ENCODE measurements at places on chromosomes 16 and 17.

- DNase-seq = no peak
Observed at GRCh38 chr17:80751070-80751945, 206.7 kb downstream of the RPTOR start.

DNA sequence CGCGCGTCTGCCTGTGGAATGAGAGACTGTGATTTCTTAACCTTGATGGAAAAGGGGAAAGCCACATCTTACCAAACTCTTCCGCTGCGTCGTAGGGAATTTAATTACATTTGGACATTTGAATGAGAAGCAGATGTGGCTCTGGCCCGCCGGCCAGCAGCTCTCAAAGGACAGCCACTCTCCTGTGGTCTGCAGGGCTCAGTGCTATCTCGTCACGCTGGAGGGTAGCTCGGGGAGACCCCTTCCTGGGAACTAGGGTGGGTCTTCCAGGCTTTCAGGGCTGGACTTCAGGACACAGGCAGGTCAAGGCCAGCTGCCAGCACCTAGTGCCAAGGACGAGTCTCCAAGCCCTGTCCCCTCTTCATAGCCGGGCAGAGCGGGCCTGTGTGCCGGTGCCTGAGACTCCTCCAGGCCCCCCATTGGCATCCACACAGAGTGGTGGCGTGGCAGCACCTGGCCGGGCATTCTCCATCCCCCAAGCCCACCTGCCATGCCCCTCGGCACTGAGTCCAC, 15.9 kb upstream of the TBX2 start:
- DNase-seq = no peak

- no peak for DNase-seq
Observed at GRCh38 chr16:80100846-80101451, 439.8 kb upstream of the DYNLRB2 start.

DNA sequence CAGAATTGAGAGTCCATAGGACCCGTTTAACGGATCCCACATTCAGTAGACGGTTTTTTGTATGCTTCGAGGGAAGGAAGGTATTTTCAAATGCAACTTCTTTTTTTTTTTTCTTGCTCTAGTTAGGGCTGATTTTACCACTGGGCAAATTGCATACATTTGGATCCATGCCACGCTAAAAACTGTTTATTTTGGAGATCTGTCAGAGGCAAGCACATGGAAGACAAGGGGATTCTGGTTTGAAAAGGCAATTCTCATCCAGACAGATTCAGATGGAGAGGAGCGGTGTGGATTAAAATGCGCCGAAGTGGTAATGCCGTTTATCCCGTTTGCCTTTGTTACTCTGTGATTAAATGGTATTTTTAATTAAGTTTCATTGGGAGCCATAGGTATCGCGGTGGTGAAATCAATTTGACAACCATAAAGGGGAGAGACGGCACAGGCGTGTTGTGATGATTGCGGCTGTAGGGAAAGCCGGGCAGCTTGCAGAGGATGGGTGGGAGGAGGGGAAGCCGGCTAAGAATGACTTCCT, 170.4 kb downstream of the IRX3 start:
- DNase-seq = no peak

- no peak for DNase-seq
Observed at GRCh38 chr16:25896411-25896810, 204.7 kb downstream of the HS3ST4 start.

- no peak for DNase-seq
Observed at GRCh38 chr16:57911743-57912142, 59.2 kb downstream of the CNGB1 start.

- no peak for DNase-seq
Observed at GRCh38 chr16:69240331-69240730, 53.4 kb downstream of the SNTB2 start.

DNA sequence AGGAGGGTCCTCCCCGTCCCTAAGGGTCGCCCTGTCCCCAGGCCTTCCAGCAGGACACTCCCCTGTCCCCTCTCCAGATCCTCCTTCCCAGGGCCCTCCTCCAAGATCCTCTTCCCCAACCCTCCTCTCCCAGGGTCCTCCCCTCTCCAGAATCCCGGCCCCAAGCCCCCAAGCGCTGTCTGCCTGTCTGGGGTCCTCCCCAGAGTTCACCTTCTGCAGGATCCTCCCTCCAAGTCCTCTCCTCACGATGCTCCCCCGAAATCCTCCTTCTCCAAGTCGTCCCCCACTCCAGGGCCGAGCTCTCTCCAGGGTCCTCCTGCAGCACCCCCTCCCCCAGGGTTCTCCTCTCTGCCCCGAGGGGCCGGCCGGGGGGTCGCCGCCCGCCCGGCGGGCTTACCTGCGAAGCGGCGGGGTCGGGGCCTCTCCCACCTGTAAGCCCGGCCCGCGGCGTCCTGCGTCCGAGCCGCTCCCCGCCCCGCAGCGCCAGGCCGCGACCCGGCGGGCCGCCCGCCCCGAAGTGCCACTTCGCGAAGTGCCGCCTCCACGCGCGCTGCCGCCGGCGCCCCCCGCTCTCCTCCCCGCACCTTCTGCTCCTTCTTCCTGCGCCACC, 678 bp upstream of the BAIAP2 start:
- DNase-seq = no peak

GRCh38 chr17:31586946-31587345, 195.5 kb downstream of the RAB11FIP4 start:
- no peak for DNase-seq

GRCh38 chr16:88731699-88732098, 25.4 kb downstream of the CTU2 start:
- no peak for DNase-seq

- DNase-seq = no peak
Observed at GRCh38 chr17:15350777-15351477, 9.5 kb upstream of the TEKT3 start.

- DNase-seq = no peak
Observed at GRCh38 chr16:56348168-56349085, 76.9 kb downstream of the AMFR start.

GRCh38 chr17:17708295-17708694, 27.0 kb downstream of the RAI1 start:
- DNase-seq = no peak

DNA sequence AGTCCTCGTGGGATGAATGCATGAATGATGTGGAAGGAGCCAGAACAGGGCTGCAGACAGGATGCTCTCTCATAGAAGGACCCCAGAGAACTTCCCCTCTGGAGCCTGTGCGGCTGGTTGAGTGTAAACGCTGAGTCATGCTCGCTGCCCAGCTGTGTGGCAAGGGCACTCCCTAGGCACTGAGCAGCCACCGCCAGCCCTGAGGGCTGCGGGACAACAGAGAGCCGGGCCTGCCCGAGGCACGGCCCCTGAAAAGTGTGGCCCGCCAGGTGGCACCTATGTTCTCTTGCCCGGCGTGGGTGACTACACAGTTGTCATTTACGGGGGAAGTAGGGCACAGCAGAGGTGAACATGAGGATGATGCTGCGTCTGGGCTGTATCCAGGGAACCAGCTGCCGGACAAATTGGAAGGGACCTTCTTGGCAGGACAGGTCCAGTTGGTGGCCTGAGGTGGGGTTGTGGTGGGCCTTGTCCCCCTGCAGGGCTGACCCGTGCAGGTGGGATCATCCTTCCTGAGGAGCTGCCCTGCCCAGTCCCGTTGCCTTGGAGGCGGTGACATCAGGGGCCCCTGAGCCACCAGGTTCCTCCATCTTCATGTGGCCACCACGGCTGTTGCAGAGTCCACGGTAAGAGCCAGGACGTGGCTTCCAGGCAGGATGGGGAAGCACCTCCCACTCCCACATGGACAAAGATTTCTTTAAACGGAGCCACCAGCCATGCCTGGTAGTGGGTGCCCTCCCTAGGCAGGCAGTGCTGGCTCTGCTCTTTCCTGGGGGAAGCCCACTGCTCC, 94.8 kb upstream of the CBX4 start:
- DNase-seq = no peak

GRCh38 chr16:72818236-72818845, 229.6 kb downstream of the ZFHX3 start:
- DNase-seq = no peak

GRCh38 chr16:52528393-52529065, 18.4 kb downstream of the TOX3 start:
- no peak for DNase-seq

GRCh38 chr16:88453217-88453531, at the start of gene ZFPM1:
ZFPM1 (plus strand) TSS chr16:88453280; CDS start chr16:88453639, 359 bp downstream.
- no peak for DNase-seq

DNA sequence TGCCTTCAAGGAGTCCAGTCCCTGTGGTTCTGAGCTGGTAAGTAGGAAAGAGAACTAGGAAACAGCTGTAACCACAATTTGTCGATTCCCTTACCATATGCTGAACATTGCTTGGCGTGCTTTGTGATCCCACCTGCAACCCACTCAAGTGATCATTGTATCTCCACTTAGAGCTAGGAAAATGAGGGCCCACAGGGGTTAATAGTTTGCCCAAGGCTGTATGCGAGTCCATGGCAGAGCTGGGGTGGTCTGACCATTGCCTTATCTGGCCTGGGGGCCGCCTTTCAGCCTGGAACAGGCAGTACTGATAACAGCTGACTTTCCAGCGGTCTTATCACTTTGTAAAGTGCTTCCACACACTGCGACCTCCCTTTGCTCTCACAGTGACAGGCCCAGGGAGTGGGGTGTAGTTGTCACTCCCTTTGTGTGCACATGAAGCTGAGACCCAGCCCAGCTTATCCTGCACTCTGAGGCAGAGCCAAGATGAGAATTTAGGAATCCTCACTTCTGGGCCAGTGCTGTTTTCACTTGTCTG, 9.8 kb downstream of the MYL4 start:
- DNase-seq = no peak

DNA sequence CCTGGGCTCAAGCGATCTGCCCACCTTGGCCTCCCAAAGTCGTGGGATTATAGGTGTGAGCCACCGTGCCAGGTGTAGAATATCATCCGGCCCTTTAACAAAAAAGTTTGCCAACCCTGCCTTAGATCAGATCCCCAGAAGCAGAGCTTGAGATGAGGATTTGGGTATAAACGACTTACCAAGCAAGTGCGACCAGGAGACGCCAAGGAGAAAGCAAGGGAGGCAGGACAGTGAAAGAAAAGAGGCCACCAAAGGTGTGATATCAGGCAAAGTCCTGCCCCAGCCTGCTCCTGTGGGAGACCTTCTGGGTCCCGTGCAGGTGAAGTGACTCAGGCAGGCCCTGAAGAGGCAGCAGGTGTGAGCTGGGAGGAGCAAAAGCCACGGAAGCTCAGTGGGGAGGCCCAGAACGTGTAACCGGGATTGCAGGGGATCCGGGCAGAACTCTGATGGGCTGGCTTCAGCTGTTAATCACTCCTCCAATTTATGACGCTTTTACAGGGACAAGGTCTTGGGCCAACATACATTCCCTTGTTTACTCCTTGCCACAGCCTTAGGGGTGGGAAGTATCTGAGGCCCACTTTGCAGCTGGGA, 14.1 kb upstream of the CALB2 start:
- no peak for DNase-seq

GRCh38 chr17:49190932-49191331, 19.4 kb downstream of the GNGT2 start:
- no peak for DNase-seq

- DNase-seq = no peak
Observed at GRCh38 chr16:27364493-27365141, 37.4 kb upstream of the IL21R start.

DNA sequence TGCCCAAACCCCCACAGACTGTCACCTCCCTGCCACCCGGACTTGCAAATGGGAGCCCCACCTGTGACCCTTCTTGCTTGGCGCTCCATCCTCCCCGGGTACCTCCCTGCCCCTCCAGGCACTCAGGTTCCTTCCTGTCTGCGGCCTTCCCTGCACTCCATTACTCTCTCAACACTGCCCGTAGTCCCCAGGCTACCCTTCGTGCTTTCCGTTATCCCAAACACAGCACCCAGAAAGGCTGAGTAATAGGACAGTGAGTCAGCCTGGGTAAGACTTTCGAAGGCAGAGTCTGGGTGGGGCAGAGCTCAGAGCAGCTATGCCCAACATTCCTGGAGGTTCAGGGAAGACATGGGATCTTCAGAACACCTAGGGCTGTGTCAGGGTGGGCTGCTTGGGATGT, 16.6 kb upstream of the C16orf74 start:
- DNase-seq = no peak

DNA sequence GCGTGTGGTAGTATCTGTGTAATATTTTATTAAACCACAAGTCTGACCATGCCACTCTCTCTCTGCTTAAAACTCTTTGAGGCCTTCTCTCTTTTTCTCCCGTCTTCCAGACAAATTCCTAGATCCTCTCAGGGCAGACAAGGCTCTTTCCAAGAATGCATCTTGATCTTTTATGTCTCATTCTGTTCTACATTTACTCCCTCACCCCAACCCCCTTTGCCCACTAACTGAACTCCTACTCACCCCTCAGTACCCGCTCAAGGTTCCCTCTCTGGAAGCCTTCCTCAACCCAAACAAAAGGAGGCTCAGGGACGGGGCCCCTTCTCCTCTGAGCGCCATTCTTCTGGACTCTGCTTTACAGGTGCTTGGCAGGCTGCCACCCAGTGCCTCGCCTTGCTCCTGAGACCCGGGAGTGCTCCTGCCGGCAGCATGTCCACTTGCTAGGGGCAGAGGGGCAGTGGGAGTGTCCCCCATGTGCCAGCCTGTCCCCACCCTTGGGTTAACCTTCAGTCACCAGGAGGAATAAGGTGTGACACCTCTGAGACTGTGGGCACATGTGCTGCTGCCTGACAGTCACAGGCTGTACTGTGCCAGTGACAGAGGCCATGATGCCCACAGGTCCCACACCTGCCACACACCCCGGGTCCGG, 9.2 kb downstream of the SLC13A2 start:
- no peak for DNase-seq

DNA sequence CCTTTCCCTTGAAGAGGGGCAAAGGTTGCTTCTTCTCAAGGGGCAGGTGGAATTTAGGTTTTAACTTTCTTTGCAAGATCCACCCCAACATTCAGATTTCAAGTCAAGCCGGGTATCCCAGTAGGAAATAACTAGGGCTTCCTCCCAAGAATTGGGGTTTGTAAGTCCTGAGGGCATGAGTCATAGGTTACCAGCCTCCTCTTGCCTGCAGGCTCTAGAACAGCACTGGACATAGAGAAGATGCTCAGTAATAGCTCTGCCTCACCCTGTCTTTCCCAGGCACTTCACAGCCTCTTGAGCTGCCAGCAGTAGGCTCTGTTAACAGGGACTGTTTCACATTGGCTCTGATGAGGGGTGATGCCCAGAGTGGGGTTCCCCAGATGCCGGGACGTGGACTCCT, 35.8 kb upstream of the ZFP90 start:
- no peak for DNase-seq

GRCh38 chr17:6018788-6019187, 51.4 kb upstream of the WSCD1 start:
- DNase-seq = no peak

GRCh38 chr17:50080096-50080480, 15.1 kb upstream of the PDK2 start:
- no peak for DNase-seq
